Stimulated activated CD4-positive, alpha-beta T cell treated with anti-CD3 and anti-CD28 coated beads, Interleukin-4, amount 100 ng/mL, for 1 hour (primary cell): ENCODE measurements at places on chromosomes 2 and 18.

- no peak for DNase-seq
These were observed 85.4 kb upstream of the LINC00305 start for GRCh38 chr18:64234321-64234720.

DNA sequence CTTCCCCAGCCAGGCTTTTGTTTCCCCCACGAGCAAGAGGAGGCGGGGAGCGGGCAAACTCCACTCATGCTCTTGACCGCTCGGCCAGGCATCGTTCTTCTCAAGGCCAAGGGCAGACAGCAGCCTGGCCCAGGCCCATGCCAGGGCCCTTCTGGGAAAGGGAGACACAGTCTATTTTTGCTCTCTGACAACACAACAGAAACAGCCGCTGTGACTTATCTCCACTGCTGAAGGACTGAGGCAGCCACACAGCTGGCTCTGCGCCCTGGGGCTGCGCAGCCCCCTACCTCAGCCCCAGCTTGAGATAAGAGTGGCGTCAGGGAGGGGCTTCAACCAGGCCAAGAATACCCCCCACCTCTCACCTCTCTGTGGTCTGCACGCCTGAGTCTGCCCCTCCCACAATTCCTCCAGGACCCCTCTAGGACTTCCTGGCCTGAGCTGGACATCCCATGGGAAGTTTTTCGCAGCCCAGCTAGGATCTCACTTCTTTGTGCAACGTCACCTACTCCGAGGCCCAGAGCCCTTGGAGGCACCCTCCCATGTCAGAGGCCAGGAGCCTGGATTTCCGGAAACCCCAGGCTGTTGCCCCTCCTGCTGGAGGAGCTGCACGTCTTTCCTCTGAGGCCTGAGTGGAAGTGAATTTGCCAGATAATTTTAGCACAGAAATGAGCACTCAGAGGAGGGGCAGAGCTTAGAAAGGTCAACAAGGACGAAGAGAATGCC, 118.9 kb upstream of the OTOS start:
- DNase-seq: no peak

DNA sequence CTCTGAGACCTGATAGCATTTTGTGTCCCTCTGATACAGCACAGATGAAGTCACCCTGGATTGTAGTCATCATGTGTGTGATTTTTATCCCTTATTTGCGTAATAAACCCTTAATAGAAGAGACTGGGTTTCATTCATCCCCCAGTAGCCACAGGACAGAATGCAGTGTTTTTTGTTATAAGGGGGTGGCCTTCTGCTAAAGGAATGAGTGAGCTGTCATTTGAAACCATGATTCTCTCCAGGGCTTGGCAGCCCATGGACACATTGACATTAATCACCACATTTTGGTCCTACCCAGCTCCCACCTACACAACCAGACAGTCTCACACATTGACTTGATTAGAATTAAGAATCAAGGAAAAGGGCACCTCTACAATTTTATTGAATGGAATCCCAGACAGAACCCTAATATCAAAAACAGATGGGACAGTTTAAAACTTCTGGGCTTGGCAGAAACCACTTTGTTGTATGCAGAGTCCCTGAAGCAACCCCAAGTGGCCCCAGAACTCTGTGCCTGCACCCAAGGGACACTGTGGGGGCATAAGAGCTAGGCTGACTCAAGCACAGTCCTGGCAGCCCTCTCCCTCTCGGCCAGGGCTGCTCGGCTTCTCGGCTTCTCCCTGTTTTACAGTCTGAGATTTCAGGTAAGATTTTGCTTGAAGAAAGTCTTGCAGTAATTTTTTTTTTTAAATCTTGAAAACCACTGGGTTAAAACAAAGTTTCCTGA, 254.0 kb upstream of the SLC14A2 start:
- no peak for DNase-seq

GRCh38 chr18:13526519-13526918, 199.8 kb downstream of the FAM210A start:
- DNase-seq: no peak

DNA sequence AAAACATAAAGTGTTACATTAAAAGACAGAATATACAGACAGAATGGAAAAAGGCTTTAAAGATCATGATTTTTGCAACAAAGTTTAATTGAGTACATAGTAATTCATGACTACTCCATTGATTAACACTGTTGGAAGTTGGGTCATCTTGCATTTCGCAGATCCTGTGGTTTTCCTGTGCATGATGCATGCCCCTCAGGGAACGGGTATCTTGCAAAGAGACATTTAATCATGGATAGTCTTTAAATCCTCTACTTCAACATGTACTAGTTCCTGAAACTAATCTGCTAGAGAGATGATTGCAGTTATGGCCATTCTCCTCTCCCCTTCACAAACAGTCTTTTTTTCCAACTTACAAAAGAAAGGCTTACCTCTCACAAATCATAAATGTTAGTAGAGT, 155.6 kb upstream of the DSEL start:
- no peak for DNase-seq

DNA sequence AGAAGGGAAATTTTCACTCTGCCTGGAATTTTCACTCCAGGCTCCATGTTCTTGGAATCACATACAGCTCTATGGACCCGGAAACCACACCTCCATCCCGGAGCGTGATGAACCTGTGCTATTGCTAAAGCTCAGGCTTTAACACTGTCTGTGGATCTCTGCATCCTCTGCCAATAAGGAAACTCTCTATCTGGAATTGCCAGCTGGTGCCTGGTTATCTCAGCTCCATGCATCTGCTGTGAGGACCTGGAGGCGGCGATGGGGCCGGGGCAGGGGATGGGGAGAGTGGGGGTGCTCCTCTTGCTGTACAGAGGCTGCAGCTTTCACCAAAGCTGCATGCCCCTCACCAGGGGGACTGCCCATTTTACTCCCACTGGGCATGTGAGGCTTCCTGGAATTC, 754.0 kb upstream of the SOX11 start:
- no peak for DNase-seq

DNA sequence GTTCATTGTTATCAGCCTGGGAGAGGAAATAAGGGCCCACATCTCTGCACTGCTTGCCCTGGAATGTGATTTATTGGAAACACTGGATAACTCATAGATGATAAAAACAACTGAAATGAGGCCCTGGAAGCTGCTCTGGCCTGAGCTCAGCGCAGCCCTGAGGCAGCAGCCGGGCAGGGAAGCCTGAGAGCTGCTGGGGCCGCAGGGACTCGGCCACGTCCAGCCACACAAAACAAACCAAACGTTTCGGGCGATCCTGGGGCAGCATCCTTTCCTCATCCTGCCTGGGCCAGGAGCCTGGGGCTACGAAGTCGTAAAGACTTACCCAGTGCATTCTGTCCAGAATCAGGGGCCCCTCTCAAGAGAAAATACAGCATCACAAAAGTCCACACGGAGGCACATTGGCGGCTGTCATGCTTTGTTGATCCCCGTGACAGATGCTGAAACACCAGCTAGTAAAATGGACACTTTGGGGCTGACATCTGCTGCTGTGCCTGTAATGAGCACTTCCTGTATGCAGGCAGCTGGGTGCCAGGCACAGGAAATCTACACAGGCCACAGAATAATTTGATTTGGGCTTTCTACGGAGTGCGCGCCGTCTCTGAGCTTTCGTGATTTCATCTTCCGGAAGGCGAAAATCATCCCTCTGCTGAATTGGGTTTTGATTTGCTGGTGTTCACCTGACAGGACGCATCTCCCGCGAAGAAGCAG, 250.6 kb downstream of the EIPR1 start:
- DNase-seq: no peak

GRCh38 chr2:122863532-122863931, 1108.1 kb downstream of the TSN start:
- DNase-seq: no peak

DNA sequence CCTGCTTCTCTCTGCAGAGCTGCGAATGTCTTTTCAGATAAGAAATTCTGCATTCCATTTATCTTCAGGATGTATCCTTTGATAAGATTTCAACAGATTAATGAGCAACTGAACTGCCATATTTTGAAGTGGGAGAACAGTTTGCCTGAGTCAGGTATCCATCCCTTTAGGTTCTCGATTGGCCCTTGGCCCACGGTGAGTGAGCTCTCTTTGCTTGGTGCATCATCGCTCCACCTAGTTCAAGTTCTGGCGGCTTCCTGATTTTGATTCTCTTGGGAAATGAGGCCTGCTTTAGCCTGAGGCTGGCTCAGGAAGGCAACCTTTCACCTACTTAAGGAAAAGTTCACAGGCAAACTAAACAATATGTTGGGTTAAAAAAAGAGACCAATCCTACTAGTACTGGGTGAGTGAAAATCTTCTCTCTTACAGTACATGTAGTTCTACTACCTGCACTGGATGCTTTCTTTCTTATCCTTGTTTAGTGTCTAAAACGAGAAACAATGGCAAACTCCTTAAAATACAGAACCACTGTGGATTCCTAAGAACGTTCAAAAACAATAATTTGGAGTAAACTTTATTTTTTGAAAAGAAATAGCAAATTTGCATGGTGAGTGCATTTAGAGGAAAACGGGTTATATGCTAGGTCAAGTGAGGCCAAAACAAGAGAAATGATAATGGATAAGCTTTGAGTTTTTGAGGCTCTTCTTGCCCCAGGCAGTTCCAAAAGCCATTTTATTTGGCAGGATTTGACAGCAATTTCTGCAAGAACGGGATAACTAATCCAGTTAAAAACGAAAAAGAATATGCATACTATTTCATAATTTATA, 837 bp upstream of the ACSL3 start:
- no peak for DNase-seq

- no peak for DNase-seq
These were observed 191.8 kb downstream of the IKZF2 start for GRCh38 chr2:212959471-212960117.

- DNase-seq: no peak
These were observed 911.4 kb upstream of the ZEB2 start for GRCh38 chr2:145431181-145431951.

- no peak for DNase-seq
These were observed 19.8 kb downstream of the CMPK2 start for GRCh38 chr2:6845903-6846302.

DNA sequence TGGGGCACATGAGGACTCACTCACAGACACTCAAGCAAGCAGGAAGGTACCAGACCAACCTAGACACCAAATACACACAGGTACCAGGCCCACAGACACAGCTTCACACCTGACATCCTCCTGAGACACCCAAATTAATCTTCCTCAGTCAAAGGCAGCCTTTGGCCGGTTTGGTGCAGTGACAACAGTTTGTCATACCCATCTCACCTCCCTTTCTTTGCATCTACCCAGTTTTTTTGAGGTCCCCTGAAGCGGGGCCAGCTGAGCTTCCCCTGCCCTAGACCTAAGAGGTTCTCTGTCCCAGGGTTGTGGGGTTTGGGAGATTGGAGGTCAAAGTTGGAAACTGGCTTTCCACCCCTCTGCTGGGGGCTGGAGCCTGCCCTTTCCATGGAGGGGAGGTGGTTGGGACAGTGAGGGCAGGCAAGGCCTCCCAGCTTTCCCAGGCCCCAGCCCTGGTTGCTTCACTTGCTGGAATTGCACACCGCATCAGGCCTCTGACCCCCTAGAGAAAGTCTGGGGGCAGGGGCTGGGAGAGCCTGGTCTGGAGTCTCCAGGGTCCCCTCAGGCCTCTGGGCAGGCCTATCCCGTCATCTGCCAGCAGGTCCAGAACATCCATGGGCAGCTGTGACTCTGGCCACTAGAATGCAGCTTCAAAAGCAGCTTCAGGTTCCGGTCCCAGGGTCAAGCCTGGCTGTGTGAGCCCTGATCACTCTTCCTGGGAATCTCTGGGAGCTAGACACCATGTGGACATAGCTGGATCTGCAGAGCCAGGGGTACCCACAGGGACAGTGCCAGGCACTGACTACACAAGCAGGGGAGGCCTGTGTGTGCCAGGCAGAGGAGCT, 12.5 kb upstream of the TEX261 start:
- no peak for DNase-seq

- no peak for DNase-seq
These were observed 1.4 kb downstream of the BOD1L2 start for GRCh38 chr18:57148263-57148662.

DNA sequence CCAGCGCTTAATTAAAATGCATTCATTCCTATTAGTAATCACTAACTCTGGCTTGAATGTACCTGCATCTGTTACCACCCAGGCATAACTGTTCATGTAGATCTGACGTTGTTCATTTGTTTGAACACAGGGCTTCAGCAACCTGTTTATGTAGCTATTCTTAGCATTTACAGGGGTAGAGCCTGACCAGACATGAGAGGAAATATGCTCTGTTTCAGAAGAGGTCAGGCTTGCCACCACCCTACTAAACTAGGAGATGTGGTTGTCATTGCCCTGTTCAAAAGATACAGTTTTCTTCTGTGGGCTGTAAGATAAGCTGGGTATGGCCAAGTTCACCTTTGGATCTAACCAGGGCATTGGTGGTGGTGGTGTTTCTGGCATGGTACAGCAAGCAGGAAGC, 8.8 kb downstream of the MGAT5 start:
- no peak for DNase-seq

- DNase-seq: no peak
These were observed 8.5 kb upstream of the STK39 start for GRCh38 chr2:168255866-168256265.

DNA sequence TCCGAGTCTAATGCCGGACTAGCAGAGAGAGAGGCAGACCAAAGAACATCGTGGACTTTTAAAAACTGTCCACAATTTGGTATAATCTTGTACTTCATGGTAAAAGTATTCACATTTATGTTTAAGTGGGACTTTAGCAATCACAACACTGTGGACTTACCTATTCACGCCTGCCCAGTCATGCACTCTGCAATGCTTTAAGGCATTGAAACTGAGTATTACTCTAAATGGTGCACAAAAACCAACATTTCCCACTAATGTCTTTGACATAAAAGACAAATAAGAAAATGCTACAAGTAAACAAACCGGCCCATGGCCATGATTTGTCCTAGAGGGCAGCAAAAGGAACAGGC, 91.3 kb downstream of the ACVR1 start:
- DNase-seq: no peak

DNA sequence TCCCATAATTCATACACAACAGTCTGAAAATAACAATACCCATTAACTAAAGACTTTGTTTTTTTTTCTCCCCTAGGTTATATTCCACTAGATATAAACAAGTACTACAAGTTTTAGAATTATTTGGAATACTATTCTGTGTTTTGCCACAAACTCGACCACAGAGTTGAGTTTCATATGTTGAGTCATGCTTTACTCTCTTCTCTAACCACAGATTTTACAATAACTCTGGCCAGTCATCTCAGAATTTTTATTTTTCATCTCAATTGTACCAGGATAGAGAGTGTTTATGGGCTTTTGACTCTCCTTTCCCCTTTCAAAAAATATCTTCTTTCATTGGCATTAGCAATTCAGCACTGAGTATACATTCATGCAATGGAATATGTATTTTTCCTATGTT, 348.7 kb upstream of the GALNT5 start:
- no peak for DNase-seq

- no peak for DNase-seq
These were observed at the start of gene ARHGEF33 for GRCh38 chr2:38889575-38889974. ARHGEF33 (plus strand) TSS chr2:38889875; CDS start chr2:38919448, 29,573 bp downstream.

- no peak for DNase-seq
These were observed 199.7 kb downstream of the PID1 start for GRCh38 chr2:229071292-229071976.

GRCh38 chr2:48448274-48449061, 81.5 kb upstream of the STON1 start:
- no peak for DNase-seq

DNA sequence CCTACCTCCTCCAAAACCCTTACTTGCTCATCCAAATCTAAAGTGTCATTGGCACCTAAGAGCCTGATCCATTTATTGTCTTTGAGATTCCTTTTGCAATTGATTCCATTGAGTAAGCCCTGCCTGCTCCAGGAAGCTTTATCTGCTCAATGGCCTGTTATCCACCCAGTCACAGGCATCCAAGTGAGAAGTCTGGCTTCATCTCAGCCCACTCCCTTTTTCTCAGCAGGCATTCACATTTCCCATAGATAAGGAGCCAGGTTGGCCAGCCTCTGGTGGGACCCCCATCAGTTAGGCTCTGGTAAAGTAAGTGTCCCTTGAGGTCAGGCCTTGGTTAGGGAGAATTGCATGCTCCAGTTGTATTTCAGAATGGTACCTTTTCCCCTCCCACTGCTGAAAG, 396.2 kb upstream of the ST6GAL2 start:
- no peak for DNase-seq
